MV-4-11 (cell line): ENCODE measurements at places on chromosomes 5 and 9.

DNA sequence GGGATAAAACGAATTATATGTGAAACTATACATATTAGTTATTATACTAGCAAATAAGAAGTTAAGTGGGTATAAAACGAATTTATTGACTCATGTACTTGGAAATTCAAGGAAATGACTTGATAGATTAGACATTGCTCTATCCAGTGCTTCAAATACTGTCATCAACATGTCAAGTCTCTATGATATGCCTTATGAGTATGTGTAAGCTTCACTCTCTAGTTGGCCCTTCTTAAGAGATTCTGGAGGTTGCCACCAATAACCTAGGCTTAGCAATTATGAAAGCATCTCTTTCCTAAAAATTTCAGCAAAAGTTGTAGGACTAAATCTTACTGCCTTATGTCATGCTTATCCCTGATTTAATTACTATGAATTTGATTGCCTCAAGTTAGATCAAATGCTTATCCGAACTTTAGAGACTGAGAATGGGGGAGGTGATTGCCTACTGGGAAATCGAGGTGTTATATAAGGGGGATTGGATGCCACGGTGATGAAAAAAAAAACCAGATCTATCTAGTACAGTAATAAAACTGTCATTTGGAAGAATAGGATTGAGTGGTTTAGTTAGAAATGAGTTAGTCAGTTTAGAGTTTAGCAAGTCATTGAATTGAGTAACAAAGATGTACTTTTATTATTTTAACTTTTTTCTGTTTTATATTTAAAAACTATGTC lies 46.9 kb downstream of the CSNK1G3 start:
- DNase-seq = no peak

DNA sequence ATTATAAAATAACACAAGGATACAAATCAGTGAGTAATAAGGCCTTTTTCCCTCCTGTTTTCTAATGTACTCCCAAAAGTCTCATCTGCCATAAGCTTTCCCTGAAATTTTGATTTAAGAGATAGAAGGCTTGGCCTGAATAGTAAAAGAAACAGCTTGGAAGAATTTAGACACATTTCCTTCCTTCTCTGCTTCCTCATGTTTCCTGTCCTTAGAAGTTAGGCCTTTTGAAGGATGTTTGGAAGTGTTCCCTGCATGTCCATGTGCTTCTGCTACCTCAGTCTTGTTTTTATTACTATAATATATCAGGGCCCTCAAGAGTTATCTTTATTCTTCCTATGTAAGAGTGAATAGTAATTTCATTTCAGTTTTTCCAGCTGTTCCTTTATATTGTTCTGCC lies 242.7 kb downstream of the DEPDC1B start:
- DNase-seq = no peak

DNA sequence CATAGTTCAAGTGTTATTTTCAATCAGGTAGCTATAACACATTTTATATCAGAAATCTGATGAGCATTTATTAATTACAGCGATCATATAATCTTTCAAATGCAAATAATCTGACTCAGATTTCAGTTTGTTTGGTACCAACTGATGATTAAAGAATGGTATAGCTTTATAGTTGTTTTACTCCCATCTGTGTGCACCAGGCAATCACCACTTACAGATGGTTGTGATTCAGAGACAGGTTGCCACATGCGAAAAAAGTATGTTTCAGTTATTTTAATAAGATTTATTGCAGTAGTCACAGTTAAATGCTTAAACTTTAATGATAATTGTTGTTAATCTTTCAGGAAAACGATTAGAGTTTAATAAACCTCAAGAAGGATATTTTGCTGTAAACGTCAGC lies 155.1 kb upstream of the ARRDC3 start:
- no peak for DNase-seq

GRCh38 chr5:65390208-65390607 lies 91.5 kb downstream of the ADAMTS6 start:
- DNase-seq = no peak

- peak; percentile 9 for DNase-seq
Observed at GRCh38 chr5:150159741-150160179, 4.1 kb upstream of the PDGFRB start.

DNA sequence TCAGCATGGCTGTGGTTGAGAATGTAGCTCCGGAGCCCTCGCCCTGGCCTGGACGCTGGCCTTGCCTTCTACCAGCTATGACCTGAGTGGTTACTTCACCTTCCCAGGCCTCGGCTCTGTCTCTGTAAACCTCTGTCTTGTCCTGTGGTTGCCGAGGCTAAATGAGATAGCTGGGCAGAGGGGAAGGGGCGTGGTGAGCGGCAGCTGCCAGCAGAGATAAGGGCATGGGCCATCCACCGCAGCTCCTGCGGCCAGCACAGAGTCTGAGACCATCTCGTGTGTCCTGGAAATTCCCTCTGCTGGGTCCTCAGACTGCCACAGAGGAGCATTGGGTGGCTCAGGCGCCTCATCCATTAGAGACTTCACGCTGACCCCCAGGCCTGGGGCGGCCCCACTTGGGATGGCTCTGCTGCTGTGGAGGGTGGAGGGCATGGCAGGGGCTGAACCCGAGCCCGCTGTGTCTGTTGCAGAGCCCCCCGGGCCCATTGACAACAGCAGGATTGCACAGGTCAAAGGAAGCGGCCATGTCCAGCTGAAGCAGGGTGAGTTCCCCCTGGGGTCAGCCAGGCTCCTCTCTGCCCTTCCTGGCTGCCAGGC lies 43.9 kb downstream of the USP20 start:
- no peak for DNase-seq

GRCh38 chr5:135977375-135977928 lies 22.7 kb upstream of the LECT2 start:
- peak; percentile 72 for DNase-seq

GRCh38 chr5:39014561-39014960 lies 59.6 kb downstream of the RICTOR start:
- no peak for DNase-seq

- no peak for DNase-seq
Observed at GRCh38 chr5:126139773-126140172, 283.4 kb upstream of the GRAMD2B start.

DNA sequence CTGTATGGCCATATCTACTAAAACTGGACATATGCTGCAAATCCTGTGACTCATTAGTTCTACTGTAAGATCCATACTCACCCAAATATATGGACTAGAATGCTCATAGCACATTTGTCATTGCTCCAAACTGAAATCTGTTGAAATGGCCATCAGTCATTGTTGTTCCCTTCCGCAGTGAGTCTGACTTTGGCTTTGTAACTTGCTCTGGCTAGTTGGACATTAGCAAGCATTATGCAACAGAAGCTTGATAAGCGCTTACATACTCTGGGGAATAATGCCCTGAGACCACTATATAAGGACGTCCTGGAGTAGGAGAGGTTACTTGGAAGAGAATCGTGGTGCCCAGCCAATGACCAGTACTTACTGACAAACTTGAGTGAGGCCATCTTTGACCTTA lies 9.0 kb downstream of the KIAA1958 start:
- peak; percentile 13 for DNase-seq

DNA sequence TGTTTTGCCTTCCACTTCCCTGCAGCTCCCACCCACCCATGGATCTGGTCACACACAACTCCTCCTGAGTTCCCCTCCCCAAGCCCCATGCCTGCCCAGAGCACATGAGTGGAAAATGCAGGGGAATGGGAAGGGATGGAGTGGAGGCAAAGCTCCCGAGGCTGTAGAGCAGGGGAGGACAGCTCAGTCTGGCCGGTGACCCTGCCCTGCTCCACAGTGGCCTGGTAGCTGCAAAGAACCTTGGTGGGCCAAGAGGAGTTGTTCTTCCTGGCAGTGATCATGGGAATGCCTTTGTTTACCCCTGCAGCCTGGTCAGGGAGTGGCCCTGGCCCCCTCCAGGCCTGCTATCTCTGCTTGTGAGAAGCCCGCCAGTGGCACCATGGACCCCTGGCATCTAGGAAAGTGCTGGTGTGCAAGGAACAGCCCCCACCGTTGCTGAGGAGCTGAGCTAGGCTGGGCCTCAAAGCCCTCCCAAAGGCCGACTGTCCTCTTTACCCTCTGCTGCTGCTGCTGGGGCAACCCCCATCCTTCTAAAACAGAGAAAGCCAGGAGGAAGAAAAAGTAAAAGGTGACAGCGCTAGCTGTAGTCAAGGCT lies 60.4 kb downstream of the PSD2 start:
- DNase-seq = no peak

- no peak for DNase-seq
Observed at GRCh38 chr5:137627293-137627692, 108.6 kb downstream of the KLHL3 start.

GRCh38 chr5:152568016-152568415 lies 162.9 kb upstream of the NMUR2 start:
- DNase-seq = no peak

DNA sequence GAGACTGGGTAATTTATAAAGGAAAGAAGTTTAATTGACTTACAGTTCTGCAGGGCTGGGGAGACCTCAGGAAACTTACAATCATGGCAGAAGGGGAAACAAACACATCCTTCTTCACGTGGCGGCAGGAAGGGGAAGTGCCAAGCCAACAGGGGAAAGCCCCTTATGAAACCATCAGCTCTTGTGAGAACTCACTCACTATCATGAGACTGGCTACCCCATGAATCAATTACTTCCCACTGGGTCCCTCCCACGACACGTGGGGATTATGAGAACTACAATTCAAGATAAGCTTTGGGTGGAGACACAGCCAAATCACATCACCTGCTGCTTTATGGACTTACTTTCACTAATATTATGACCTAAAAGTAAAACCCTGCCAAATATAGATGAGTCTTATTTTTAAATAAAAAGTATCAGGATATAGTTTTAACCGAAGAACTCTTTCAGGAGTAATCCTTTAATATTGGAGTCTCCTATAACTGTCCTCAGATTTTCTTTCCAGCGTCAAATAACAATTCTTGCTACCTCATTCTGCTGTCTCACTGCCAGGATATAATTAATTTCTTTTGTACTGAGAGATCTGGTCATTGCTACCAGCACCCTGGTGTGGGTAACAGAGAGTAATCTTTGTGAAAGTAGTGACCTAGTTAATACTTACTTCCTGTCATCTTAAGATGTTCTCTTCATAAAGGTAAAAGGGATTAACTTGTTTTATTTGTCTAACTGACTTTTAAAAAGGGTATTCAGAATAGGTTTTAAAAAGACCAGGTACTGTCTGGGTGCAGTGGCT lies 68.6 kb downstream of the NLN start:
- DNase-seq = peak; percentile 79

GRCh38 chr9:116162241-116162781 lies 8.7 kb downstream of the PAPPA start:
- DNase-seq = no peak

DNA sequence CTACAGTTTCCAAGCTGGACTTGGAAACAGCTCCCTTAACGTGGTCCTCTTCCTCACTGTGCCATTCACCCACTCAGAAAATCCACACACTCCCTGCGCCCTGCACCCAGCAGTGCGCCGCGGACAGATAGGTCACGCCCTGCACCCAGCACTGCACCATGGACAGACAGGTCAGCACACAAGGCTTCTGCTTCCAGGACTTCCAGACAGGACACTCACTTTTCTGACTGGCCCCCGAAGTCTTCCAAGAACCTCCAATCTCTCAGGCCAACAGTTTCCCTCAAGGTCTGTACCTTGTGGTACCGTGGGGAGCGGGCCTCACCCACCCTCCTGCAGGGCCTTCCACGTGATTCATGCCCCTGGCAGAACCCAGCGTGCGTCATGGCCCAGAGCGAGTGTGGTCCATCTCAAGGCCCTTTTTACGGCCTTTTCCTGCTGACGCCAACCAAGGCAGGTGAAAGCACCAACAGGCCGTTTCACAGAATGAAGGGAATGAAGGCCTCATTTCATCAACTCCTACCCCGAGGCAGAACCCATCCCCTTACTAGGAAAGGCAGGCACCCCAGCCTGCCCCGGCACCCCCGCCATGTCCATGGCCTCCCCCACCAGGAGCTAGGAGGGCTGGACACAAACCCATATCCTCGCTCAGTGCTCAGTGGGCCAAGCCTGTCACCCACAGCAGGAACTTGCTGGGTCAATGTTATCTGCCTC lies 17.3 kb downstream of the VAV2 start:
- no peak for DNase-seq

GRCh38 chr9:15354713-15355112 lies 47.7 kb upstream of the TTC39B start:
- DNase-seq = no peak

- no peak for DNase-seq
Observed at GRCh38 chr5:15304066-15304731, 195.8 kb upstream of the FBXL7 start.

DNA sequence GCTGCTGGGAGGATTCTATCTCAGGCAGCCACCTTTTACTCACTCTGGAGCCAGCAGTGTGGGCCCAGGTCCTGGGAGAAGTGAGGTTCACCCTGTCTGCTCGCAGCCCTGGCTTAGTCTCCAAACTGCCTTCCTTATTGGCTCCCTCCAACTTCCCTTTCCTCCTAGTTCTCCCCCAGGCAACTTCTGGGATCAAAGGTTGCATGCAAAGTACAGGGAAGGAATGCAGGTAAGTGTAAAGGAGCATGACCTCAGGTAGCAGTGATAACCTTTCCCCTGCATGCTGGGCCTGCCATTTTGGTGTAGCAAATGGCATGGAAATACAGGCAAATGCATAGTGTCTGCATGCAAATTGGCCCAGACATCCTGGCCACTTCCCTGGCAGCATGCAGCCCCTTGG lies 53.8 kb upstream of the ARAP3 start:
- no peak for DNase-seq

- DNase-seq = peak; percentile 60
Observed at GRCh38 chr5:138641547-138642298, 66.5 kb upstream of the HSPA9 start.

DNA sequence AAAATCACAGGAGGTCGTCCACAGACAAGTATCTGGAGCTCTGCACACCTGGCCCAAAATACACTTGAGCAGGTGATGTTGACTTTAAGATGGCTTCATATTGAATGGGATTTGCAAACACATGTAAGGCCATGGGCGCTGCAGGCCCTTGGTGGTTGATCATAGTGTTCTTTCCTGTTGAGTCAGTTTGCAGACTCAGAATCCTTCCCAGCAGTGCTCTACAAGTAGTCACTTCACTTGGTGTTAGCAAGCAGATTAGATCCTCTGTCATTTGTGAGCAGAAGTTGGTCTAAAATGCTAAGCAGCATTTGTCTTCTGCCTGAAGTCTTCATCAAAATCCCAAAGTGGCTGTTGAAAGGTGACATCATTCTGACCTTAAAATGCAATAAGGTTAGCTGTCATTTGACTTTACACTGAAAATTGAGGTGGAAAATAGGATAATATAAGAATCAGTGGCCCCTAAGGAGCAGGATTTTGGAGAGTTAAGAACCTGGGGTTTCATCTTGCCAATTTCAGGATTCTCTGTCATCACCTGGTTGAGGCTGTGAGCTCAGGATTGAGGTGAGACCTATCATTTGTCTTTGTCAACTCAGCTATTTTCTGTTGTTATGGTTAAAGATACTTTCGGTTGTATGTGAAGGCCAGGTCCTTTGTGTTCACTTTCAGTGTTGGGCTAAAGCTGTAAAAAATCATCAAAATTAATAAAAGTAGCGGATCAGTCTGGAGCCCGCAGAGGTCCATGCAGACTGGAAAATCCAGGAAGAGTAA lies 114.5 kb downstream of the LRRC70 start:
- no peak for DNase-seq

DNA sequence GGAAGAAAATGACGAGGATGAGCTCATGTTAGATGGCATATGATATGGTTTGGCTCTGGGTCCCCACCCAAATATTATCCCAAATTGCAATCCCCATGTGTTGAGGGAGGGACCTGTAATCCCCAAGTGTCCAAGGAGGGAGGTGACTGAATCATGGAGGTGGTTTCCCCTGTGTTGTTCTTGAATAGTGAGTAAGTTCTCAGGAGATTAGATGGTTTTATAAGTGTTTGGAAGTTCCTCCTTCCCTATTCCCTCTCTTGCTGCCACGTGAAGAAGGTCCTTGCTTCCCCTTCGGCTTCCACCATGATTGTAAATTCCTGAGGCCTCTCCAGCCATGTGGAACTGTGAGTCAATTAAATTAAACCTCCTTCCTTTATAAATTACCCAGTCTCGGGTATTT lies 10.1 kb downstream of the EDIL3 start:
- DNase-seq = no peak
